ENCODE measurements at places on chromosomes 4 and X. TPM values are rescaled to one million over a fixed set of nuclear protein-coding genes. Genes with fewer than 3 reads are reported as not detected.

- H3K36me3 ChIP-seq: no peaks in the 10 kb centered on the region
- DNase-seq: no peak
- H3K27me3 ChIP-seq: no peaks in the 10 kb centered on the region
Measured at GRCh38 chr4:180564448-180564847, 1678.8 kb upstream of the TENM3 start.

GRCh38 chr4:81256059-81256970 lies 41.3 kb upstream of the PRKG2 start:
- no peaks in the 10 kb centered on the region for H3K36me3 ChIP-seq
- no peaks in the 10 kb centered on the region for H3K27me3 ChIP-seq
- H3K27ac ChIP-seq: no peak overlapping the region
- H3K4me1 ChIP-seq: no peaks in the 10 kb centered on the region
- no peak overlapping the region for H3K4me3 ChIP-seq
- no peak for DNase-seq

DNA sequence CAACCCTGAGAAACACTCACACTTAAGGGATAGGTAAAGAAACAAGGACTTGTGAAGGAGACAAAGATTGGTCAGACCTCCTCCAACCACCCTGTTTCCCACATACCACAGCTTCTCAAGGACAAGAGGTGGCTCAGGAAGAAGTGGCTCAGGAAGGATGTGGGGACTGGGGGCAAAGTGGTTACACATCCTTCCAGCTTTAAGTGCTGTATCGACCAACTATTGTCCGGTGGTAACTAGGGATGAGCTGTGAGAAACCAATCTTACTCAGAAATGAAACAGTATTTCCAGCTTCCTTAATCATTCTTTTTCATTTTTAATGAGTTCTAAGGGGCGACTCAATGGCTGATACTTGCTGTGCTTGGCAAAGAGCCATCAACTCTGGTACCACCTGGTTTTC lies 8.5 kb upstream of the LHFPL1 start:
- H3K4me3 ChIP-seq: no peak overlapping the region
- no peak for DNase-seq
- no peak overlapping the region for H3K27ac ChIP-seq
- H3K27me3 ChIP-seq: no peaks in the 10 kb centered on the region
- no peaks in the 10 kb centered on the region for H3K36me3 ChIP-seq

- DNase-seq: no peak
- no peak overlapping the region for H3K27ac ChIP-seq
Measured at GRCh38 chr4:178351185-178351584, 908.9 kb upstream of the AGA start.

DNA sequence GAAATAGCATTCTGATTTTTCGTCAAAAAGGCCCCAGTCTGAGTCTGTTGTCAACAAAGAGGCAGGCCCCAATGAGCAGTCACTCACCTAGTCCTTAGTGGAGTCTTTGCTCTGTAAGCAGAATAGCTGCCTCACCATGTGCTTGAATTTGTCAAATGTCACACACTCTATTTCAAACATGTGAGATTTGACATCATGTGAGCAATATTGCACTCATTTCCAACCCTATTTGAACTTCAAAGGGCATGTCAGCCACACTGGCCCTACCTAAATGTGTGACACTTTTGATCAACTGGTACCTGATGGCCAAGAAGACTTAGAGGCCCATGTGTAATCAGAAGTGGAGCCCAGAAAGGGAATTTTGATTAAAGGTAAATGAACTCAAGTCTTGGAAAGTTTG lies 59.4 kb upstream of the PLAC1 start:
- DNase-seq: no peak
- no peaks in the 10 kb centered on the region for H3K4me1 ChIP-seq
- H3K27ac ChIP-seq: no peak overlapping the region
- H3K36me3 ChIP-seq: no peaks in the 10 kb centered on the region

- no peaks in the 10 kb centered on the region for H3K27me3 ChIP-seq
- no peak for DNase-seq
- H3K4me1 ChIP-seq: no peaks in the 10 kb centered on the region
- H3K4me3 ChIP-seq: peak overlapping the region; percentile 88
- no peaks in the 10 kb centered on the region for H3K36me3 ChIP-seq
Measured at GRCh38 chr4:102823897-102824296, 3.5 kb downstream of the UBE2D3 start.

DNA sequence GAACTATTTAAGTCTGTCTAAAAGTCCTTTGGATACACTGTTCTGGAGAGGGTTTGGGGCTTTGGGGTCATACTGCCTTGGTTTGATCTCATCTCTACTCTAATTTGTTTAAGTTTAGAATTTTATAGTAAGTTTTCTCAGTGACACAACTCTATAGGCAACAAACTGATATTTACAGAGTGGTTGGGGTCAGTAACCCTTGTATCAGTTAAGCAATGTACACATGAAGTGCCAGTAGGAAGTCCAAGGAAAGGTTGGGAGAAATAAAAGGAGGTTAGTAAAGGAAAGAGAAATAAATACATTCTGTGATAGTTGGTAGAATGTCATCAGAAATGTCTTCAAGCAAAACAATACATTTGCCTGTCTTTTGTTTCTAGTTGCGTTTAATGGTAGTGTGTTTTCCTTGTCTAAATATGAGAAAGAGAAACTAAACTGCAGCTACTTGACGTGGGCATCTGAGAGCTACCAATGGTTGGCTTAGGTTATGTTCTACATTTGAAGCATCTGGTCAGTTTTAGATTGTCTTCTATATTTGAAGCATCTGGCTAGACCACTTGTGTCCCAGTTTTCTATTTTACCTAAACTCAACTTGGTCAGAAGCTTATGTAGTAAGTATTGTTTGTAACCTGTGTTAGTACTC lies 6.9 kb downstream of the ATP7A start:
- DNase-seq: no peak
- H3K4me1 ChIP-seq: no peaks in the 10 kb centered on the region
- no peaks in the 10 kb centered on the region for H3K27me3 ChIP-seq
- no peak overlapping the region for H3K27ac ChIP-seq
- no peak overlapping the region for H3K4me3 ChIP-seq

DCHS2 gene
- 0.67 TPM for total RNA-seq

DNA sequence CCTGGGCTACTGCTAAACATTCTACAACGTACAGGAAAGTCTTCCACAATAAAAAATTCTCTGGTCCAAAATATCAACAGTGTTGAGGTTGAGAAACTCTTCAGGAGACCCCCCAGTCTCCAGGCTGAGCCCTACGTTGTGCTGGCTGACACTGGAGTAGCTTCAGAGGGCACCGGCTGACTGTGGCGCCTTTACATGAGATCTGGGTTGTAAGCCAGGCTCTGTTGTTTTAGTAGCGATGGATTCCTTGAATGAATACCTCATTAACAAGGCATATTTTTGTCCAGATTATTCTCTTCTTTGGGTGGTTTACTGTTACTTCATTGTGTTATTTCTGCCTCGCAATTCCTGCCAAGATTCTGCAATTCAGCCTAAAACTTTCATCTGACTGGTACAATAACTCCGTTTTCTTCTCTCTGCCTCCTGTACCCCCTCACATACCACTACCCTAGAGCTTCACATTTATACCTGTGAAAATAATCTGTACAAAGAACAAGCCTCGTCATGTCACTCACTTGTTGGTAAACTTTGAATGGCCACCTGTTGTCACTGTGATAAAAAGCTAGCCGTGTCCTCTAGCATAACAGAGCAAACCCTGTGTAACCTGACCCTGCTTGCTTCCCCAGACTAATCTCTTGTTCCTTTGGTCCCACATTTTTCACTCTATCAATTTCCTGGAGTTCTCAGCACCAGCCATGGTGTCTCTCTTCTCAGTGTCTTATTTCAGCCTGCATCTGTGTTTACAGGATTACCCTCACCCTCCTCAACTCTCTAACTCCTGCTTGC lies 1476.1 kb upstream of the TENM3 start:
- no peaks in the 10 kb centered on the region for H3K36me3 ChIP-seq
- DNase-seq: no peak
- H3K4me3 ChIP-seq: no peak overlapping the region

TSPAN7 gene
- total RNA-seq: 43.8 TPM

DSPP gene
- not detected for total RNA-seq

Measured in Peyer's patch (tissue), 4 donors.